Activated CD4-positive, alpha-beta T cell treated with anti-CD3 and anti-CD28 coated beads, Interleukin-2, amount 50 U/mL, for 1 hour (primary cell): ENCODE measurements at places on chromosomes 3 and 15.

DNA sequence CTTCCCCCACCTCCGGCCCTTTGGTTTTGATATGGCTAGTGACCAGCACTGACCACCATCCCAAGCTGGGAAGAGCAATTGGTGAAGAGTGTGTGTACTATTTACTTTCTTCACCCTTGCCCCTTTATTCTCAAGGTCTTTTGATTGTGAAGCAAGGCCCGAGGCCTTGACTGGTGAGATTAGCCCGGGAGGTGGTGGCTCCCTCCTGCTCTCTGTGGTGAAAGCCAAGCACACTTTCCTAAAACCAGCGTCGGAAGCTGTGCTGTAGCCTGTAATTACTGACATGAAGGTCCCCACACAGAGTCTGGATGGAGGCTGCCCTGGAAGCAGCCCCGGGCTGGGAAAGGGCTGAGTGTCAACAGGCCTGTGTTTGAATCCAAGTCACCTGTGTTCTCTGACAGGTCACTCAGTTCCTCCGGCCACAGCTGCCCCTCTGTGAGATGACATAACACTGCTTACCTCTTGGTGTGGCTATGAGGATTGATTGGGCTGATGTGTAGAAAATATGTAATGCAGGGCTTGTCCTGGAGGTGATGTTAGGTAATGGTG is 60.5 kb upstream of the PRR23C start:
- DNase-seq = no peak

- DNase-seq = no peak
These were observed 85.5 kb downstream of the LARS2 start for GRCh38 chr3:45473841-45474240.

- no peak for DNase-seq
These were observed 34.9 kb downstream of the RAB7A start for GRCh38 chr3:128760881-128761280.

DNA sequence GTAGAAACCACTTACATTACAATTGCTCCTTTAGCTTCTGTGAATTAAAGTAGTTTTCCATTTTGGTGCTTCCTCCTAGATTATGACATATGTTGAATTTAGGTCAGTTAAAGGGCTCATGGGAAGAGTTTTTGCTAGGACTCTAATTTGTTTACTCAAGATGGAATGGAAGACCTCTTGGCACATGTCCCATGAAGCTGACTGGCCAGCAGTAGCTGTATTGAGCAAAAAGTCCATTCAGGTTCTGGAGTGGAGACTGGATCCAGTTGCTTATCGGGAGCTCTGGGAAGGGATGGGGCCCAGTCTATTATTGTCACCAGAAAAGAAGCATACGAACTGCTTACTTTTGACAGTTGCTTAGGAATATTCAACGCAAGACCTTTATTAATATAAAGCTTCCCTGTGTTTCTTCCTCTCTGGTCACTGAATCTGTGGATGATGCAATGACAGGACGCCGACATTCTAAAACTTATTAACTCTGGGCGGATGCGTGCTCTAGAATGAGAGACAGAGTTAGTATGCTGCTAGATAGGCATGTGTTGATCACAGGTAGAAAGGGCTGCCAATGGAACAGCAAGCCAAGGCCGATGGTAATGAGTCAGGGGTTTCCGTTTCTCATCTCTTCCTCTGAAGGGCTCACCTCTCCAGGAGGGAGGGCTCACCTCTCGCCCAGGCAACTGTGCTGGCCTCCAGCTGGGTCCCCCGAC is 155.8 kb downstream of the NR1D2 start:
- no peak for DNase-seq

DNA sequence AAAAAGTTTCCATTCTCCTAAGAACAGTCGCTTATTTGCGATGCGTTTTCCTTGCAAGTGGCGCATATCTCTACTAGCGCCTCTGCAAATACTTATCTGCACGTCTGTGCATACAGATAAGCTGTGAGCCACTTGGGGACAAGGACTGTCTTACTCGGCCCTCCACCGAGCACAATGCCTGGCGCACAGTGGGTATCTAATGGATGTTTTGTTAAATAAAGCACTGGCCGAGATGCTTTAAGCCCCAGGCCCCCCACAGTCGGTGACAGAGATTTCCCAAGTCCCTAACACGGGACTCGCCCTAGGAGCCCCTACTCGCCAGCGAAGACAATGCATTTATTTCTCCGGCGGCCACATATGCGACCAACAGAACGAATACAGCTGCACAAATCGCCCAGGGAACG is 503 bp downstream of the HLTF start:
- DNase-seq = peak; percentile 12

DNA sequence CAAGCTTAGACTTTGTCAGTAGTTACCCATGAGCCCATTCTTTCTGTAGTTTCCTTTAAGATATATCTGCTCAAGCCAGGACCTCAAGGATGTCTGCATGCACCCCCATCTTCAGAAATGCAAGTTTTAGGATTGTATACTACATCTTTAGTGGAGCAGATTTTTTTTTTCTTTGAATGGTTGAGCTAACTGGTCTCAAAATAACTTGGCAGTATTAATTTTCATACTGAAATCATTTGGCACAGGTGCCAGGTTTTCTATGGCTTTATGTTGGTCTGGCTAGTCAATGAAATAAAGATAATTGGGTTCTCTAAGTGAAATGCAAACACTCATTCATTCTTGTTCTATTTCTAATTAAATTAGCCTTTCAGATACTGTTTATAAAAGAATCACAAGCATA is 108.9 kb downstream of the ATG7 start:
- DNase-seq = no peak

- no peak for DNase-seq
These were observed 93.0 kb downstream of the NPTN start for GRCh38 chr15:73540161-73540560.

- no peak for DNase-seq
These were observed 145.3 kb upstream of the PRR23C start for GRCh38 chr3:139189943-139190342.

GRCh38 chr3:24161841-24162240 is 216.8 kb downstream of the NR1D2 start:
- no peak for DNase-seq

DNA sequence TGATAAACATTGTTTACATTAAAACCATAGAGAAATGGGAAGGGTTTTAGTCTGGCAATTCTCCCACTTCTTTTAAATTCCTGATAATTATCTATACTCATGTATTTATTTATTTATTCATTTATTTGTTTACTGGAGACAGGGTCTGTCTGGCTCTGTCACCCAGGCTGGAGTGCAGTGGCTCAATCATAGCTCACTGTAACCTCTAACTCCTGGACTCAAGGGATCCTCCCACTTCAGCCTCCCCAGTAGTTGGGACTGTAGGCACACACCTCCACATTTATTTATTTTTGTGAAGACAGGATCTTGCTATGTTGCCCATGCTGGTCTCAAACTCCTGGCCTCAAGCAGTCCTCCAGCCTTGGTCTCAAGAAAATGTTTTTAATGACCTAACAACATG is 2.5 kb upstream of the AEN start:
- DNase-seq = no peak

DNA sequence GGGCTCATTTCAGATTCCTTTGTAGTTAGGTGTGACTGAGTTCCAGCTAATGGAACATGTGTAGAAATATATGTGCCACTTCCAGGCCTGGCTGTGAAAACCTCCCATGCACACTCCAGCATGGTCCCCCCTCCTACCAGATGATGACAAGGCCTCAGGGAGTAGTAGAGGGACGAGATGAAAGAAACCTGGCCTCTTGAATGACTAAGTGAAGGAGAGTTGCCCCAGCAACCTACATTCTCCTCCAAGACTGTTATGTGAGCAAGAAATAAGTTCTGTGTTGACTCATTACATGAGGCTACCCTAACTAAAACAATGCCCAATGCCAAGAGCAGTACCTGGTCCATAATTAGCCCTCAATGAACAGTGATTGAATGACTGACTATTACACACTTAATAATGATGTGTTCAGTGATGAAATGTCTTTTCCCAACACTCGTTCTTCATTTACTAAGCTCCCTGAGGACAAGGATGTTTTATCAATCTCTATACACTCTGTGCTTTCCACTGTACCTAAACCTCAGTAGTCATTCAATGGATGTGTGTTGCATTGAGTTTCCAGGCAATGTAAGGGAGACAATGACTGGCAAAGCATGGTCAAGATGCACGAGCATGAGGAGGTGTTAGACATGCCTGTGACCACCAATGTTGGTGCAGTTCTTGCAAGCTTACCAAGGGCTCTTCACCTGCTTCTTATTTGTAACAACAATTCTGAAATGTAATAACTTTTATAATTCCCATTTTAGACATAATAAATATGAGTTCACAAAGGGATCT is 62.0 kb upstream of the BCL6 start:
- no peak for DNase-seq

- no peak for DNase-seq
These were observed 146.1 kb downstream of the THSD4 start for GRCh38 chr15:71261418-71261817.

- no peak for DNase-seq
These were observed 48.1 kb upstream of the FRMD4B start for GRCh38 chr3:69433969-69434325.

DNA sequence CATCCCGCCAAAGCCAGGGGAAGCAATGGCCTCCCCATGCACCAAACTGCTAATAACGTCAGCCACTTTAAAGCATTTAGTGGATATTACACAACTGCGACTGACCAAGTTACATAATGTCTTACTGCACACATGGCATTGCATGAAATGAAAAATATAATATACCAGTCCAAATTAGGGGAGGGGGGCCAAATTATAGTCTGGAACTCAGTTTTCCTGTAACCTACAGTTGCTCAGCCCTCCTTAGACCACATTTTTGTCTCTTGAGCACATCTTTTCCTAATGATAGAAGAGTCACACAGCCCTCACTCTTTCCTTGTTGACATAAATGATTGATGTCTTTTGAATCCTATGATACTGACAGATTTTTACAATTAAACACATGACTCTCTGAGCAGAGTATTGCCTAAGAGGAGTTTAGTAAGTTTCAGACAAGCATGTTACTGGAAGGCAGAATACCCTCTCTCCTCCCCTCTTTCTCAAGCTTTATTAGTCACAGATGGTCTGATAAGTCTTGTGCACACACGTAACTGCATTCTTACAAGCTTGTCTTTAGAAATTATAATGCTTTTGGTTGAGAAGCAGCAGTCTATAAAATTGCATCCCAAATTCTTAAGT is 1.1 kb upstream of the PLD1 start:
- DNase-seq = no peak

DNA sequence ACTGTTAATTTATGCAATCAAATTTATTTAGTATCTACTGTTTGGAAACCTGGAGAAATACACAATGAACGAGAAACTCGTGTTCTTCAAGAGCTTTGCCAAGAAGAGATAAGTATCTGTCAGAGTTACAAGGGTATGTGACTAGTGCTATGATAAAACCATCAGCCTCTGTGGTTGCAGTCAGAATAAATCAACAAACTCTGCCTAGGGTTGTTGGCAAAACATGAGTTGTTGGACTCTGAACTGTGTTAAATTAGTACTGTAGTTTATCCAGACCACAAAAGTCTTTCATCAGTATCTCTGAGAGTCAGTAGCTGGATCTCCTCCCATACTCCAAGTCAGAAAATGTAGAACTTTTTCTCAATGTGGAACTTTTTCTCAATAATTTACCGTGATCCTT is 918.4 kb downstream of the NAALADL2 start:
- DNase-seq = no peak

DNA sequence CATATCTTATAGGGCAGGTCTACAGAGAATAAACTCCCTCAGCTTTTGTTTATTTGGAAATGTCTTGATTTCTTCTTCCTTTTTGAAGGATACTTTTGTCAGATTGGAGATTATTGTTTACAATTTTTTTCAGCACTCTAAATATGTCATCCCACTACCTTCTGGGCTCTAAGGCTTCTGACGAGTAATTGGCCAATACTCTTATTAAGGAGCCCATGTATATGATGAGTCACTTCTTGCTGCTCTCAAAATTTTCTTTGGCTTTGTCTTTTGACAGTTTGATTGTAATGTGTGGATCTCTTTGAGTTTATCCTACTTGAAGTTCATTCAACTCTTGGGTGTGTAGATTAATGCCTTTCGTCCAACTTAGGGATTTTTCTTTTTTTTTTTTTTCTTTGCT is 28.9 kb upstream of the CD200R1L start:
- no peak for DNase-seq

DNA sequence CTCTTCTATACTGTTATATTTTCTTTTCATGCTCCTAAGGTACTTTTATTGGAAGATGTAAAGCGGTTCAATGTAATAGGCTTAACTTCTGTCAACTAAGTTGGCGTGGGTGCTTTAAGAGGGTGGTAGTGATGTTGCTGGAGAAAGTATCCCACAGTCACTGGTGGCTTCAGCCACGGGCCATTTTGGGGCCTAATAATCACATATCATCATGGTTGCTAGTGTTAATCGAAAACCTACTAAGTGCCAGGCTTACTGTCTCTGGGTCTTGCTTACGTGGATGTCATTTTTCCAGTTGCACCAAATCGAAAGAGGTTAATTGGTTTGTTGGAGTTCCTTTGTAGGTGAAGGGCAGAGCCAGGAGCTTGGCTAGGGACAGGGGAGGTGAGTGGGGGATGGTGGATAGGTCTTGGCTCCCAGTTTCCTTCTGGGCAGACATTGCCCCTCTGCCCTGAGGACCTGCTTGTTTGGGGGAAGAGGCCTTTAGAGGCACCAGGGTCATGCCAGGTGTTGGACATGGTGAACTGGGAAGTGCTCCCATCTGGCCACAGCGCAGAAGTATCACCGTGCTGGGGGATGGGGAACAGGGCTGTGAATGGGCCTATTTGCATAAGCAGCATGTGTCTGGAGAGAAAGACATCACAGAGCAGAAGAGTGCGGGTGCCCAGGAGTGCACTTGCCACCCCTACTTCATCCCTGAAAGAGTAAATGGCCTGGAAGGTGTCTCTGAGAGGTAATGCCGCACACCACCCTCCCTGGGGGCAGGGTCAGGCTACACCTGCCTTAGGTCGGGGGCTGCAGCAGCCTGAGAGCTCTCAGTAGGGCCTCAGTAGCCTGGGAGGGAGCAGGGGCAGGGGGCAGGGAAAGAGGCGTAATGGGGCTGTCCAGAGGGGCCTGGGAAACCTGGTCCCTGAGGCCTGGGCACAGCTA is 62.4 kb upstream of the POLG start:
- DNase-seq = no peak

- DNase-seq = no peak
These were observed 3.1 kb upstream of the ZXDC start for GRCh38 chr3:126478581-126479310.

GRCh38 chr15:55829826-55830225 is 86.9 kb upstream of the PRTG start:
- no peak for DNase-seq

DNA sequence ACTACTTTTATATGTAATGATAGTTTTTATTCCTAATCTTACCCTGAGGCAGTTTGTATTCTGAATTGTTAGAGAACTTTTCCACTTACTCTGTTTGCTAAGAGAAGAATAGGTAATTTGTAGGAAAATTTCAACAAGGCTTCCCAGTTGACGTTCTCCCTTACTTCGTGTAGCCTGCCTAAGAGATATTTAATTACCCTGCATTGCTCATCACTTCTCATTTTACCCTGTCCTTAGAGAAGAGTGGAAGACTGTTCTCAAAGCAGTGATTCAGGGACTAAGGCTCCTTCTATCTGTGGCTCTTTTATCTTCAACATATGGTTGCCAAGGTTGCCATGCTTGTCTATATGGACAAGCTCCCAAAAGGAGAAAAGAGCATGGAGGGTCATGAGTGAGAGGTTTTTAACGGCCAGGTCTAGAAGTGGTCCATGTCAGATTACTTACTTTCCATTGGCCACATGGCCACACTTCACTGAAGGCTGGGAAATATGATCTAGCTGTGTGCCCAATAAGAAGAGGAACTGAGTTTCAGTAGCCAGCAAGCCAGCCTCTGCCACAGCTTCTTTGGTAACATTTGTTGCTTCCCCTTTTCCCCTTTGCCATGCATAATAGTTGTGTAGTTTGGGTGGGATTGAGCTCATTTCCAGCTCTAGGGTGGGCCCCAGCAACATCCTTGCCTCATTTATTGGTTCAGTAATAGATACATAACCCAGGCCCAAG is 22.1 kb downstream of the PDE8A start:
- DNase-seq = no peak
